ENCODE measurements at places on chromosomes 2 and 18.

DNA sequence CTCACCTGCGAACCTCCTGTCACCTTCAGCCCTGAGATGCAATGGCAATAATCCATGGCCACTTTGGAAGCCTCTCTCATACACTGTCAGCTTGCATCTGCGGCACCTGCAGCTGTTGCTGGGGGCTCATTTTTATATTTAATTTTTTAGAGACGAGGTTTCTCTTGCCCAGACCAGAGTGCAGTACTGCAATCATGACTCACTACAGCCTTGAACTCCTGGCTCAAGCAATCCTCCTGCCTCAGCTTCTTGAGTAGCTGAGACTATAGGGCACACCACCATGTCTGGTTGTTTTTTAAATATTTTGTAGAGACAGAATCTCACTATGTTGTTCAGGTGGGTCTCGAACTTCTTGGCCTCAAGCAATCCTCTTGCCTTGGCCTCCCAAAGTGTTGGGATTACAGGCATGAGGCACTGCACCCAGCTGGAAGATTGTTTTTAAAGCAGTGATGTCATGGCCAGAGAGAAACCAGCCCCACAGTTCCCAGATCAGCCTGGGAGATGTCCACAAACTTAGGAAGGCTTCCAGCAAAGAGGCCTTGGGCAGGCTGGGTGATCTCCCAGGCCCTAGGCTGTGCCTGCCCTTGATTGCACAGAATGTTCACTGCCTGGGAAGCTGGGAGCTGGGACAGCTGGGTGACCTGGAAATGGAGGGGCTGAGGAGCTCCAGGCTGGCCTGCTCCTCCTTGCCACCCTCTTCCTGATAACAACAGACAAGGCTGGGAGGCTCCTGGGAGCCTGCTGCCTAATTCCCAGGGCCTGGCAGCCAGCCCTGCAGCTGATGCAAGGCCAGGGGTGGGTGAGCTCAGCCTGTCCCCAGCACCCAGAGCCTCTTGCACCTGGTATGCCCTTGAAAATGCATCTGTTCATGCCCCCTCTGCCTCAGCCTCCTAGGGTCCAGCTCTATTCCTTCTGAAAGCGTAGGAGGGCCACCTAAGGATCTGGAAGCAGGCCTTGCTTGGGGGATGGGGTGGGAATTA lies 27.1 kb downstream of the SH2D6 start:
- H3K36me3 ChIP-seq, result no peaks in the 10 kb centered on the region
- peak overlapping the region; percentile 34 for H3K27ac ChIP-seq

DNA sequence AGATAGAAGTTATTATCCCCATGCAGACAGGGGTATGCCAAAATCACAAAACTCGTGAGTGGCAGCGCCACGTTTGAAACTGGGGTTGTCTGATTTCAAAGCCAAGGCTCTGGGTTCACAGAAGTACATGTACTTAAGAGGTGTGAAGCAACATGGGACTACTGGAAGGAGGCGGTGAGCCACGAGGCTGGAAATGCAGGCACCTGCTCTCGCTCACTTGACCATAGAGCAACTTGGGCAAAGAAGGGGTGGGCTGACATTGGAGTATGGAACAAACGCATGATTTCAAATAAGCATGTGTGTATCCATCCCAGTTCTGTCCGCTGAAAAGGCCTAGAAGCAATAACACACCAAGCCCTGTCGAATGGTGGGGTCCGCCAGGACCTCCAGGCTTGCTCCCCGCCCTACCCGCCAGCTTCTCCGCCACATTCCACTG lies 593 bp upstream of the ACTR2 start:
- no peak for DNase-seq
- peak overlapping the region; percentile 94 for H3K27ac ChIP-seq
- no peaks in the 10 kb centered on the region for H3K36me3 ChIP-seq

DNA sequence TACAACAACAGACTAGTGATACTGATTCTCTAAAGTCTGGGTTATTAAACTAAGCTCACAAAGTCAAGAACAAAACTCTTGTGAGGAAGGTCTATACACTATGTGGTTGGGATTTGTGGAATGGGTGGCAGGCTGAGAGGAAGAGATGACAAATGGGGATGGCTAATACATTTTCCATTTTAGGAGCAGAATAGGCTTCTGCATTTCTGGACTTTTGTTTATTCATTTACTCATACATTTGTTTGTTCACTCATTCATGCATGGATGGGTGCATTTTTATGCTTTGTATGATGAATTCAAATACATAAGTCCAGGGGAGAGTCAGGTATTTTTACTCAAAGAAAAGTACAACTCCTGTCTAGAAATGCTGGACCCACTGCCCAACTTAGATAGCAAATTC lies 637.4 kb upstream of the CDH2 start:
- H3K36me3 ChIP-seq, result no peaks in the 10 kb centered on the region
- no peaks in the 10 kb centered on the region for H3K4me1 ChIP-seq
- H3K27ac ChIP-seq, result no peak overlapping the region

DNA sequence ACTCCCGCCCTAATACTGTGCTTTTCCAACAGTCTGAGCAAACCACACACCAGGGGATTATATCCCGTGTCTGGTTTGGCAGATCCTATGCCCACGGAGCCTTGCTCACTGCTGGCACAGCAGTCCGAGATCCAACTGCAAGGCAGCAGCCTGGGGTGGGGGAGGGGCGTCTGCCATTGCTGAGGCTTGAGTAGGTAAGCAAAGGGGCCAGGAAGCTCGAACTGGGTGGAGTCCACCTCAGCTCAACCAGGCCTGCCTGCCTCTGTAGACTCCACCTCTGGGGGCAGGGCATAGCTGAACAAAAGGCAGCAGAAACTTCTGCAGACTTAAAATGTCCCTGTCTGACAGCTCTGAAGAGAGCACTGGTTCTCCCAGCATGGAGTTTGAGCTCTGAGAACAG lies 44.2 kb downstream of the LNPK start:
- no peaks in the 10 kb centered on the region for H3K27me3 ChIP-seq
- H3K27ac ChIP-seq, result no peak overlapping the region
- no peaks in the 10 kb centered on the region for H3K4me1 ChIP-seq
- H3K4me3 ChIP-seq, result no peak overlapping the region
- H3K36me3 ChIP-seq, result no peaks in the 10 kb centered on the region

Data from prostate gland (tissue), 2 donors.